ENCODE measurements at places on chromosomes 3 and 15. TPM values are rescaled to one million over a fixed set of nuclear protein-coding genes. Genes with fewer than 3 reads are reported as not detected.

Gene ZBED2
- total RNA-seq: 2.4 TPM

Gene PAQR5
- total RNA-seq: 10.1 TPM

Gene UROC1
- total RNA-seq: not detected

Gene CLDN1
- total RNA-seq: 169 TPM

Gene KNSTRN
- 54.7 TPM for total RNA-seq

Gene GPR176
- total RNA-seq: 35.4 TPM

Gene ERICH6
- total RNA-seq: not detected

Gene SNRPA1
- 62.4 TPM for total RNA-seq

Gene NDUFB5
- 103 TPM for total RNA-seq

Gene PLA2G4E
- not detected for total RNA-seq

Gene RARRES1
- 9.8 TPM for total RNA-seq

Gene NME9
- total RNA-seq: 0.43 TPM

Gene ZNF660
- 2.5 TPM for total RNA-seq

Gene ST3GAL6
- 3.9 TPM for total RNA-seq

Data from epithelial cell of proximal tubule (primary cell).